EL (cell line): ENCODE measurements at places on chromosomes 2 and 18.

DNA sequence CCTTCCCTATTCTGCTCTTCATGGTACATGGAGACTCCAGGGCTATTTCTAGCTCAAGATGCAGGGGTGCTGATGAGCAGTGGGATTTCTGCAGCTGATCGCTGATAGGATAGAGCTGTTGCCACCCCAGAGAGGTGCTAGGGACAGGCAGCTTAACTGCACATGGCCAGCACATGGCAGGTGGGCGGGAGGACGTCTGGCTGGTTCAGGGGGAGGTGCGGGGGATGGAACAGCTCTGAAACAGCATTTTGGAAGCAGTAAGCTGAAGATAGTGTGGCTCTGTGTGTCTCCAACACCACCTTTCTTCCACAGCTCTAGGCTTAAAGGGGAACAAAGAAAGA lies 151.9 kb upstream of the PELI1 start:
- no peak for DNase-seq

DNA sequence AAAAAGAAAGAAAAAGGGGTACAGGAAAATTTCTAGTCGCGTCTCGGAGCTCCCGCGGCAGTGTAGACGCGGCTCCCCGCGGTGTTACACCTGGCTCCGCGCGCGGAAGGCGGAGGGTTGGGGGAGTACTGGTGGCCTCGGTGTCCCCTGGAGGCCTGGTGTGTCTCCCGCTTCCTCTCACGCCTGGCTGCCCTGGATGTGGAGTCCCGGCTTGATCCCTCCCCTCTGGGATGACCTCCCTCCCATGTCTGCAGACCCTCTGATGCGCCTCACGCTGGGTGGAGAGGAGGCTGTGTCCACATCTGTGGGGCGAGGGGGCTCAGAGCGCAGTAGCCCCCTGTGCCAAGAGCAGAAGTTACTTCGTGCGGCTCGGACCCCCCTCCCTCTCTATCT lies 1.2 kb downstream of the KIF5C start:
- no peak for DNase-seq

DNA sequence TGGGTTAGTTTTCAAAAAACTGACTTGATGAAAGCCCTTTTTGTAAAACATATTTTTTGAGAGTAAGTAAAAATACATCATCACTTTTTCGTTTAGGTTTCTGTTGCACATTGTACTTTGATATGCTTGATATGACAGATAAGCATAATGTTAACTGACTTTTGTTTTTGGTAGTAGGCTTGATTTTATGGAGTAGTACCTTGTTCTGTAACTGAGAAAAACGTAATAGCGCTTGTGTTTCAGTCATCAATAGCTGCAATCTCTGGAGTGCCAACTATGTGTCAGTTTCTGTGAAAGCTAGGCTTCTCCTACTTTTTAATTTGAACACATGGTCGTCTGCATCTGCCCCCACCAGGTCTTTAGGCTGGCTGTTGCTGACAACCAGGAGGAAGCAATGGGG lies 1.3 kb downstream of the LCLAT1 start:
- DNase-seq = no peak

DNA sequence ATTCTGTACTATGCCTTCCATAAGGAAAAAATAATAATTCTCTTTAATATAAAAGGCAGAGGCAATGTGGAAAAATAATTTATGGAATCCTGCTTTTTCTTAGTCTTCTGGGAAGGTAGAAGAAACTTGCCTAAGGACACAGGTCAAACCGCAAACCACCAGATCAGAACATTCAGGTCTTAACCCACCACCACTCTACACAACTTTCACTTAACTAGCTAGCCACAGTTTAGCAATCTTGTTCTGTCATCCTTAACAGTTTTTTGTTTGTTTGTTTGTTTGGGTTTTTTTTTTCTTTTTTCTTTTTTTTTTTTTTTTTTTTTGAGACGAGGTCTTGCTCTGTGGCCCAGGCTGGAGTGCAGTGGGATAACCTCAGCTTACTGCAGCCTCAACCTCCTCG lies 70.6 kb downstream of the ACVR1 start:
- no peak for DNase-seq

DNA sequence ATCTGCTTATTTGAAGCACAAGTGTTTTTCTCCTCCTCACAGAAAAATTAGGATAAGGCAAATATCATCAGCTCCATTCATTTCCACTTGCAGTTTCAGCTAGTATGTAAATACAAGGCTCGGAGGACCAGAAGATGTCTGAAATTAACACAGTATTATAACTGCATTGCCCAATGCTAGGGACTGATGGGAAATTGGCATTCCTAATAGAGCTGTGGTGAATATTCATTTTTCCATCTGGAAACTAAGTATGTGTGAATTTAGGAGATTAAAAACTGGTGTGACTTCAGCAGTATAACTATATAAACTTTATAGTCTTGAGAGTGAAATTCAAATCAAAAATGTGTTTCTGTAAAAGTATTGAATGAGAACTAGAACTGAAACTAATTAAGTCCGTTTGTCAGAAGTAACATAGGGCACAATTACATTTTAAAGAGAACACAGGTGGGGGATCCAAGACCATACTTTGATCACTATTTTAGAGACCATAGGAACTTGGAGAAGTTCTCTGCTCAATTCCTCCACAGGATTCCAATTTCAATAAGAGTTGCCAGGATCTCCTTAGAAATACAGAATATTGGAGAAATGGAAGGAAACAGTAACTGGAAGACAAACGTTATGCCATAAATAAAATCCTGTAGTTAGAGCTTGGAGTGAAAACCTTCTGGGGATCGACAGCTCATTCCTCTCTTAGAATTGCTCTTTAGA lies 12.1 kb upstream of the ITGA6 start:
- DNase-seq = no peak

DNA sequence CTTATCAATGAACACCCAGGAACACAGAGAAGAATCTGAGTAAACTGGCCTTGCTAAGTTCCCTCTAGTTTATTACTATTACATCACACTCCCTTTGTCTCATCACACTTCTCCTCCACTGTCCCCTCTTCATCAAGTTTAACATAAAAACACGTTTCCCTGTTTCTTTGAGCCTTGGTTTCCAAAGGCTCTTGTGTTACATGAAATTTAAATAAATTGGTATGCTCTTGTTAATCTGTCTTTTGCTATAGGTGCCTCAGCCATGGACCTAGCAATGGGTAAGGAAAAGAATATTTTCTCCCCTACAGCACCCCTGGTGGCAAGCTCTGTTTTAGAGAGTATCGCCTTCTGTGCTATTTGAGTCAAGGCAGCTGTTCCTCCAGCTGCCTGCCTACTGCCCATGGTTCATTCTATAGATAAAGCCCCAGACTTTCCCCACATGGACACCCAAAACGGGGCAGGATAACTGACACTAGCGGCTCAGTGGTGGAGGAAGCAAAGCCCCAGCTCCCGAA lies 31.8 kb downstream of the TGIF1 start:
- peak; percentile 23 for DNase-seq

DNA sequence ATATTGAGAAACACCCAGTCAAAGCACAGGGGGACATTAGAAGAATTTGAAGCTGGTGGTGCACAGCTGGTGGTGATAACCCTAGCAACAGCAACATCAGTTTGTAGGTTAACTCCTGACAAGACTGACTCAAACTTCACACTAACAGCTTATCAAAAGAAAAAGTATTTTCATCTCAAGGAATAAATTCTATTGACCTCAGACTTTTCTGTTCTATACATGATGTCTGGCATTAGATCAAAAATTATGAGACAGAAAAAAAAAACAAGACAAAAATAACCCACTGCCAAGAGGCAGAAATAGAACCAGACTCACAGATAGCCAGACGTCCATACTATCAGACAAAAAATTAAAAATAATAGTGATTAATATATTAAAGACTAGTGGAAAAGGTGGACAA lies 126.1 kb downstream of the COL6A3 start:
- DNase-seq = no peak

- DNase-seq = no peak
These were observed 45.1 kb downstream of the RHOB start for GRCh38 chr2:20491739-20492531.

DNA sequence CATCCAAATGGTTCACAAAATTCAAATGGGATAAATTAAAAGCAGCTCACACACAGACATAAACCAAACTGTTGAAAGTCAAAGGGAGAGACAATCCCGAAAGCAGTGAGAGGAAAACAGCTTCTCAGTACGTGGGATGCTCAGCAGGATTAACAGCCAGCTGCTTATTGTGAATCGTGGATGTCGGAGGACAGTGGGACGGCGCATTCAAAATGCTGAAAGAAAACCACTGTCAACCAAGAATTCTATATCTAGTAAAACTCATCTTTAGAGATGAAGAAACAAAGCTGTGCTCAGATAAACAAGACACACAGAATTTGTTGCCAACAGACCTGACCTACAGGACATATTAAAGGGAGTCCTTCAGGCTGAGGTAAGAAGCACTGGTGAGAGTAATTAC lies 102.9 kb downstream of the NFATC1 start:
- DNase-seq = no peak

DNA sequence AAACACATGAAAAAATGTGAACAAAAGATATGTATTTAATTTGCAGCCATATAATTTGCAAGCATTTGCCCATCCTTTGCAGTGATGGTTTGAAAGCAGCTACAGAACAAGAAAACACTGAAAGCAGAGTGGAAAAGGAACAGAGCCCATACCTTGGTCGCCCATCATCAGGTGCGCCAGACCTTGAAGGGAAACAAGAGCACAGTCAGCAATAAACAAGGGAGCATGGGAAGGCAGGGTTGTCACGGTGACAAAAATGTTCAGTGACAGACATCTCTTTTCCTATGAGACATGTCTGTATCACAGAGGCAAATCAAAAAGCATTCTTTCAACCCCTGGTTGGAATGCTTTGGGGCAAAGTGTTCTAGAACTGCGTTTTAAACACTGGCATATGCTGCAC lies 109.4 kb downstream of the NRXN1 start:
- DNase-seq = no peak

DNA sequence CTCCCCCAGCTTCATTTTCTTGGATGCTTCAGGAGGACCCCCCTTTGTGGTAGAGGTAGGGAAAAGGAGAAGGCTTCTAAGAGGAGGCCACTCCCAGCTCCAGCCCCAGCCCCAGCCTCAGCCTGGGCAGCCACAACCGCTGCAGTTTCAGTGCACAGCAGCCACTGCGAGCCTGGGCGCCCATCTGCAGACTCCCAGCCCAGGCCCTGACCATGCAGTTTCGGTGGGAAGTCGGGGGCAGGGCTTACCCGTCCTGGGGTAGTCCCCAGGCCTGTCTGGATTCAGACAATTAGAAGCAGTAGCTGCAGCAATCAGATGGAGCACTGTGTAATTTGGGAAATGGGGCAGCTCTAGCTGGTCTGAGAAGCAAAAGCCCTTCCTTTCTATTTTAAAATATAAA lies 28.6 kb downstream of the ITM2C start:
- no peak for DNase-seq

DNA sequence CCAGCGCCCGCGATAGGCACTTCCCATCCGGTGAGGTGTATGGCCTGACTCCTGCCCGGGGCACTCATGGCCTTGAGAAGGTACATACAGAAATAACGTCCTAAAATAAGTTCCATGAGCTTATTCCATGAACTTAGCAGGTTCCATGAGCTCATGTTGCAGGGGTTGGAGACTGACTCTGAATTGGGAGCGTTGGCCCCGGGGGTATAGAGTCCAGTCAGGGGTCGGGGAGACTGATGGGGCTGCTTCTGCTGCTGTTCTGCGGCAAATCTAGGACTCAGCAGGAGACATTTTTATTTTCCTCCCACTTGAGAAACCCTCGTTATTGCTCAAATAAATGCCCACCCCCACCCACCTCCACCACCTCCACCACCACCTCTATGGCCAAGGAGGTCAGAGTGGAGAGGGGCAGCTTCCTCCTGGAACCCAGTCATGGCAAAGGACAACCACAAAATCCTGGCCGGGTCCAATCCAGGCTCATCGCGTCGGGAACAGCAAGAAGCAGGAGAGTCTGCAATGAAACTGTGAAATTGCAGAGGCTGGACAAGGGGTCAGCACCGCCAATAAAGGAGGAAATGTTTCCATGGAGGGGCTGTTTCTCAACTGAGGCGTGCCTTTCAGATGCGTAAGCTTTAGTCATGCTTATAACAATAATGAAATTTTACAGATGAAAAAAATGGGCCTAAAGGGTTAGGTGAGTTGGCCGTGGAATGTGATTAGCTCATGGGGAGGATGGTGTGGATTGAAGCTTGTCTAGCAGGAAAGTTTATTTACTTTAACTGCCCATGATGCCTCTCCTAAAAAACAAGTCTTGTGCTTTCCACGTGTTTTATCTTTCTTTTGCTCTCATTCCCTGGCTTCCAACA lies 136.6 kb upstream of the ALKAL2 start:
- no peak for DNase-seq

DNA sequence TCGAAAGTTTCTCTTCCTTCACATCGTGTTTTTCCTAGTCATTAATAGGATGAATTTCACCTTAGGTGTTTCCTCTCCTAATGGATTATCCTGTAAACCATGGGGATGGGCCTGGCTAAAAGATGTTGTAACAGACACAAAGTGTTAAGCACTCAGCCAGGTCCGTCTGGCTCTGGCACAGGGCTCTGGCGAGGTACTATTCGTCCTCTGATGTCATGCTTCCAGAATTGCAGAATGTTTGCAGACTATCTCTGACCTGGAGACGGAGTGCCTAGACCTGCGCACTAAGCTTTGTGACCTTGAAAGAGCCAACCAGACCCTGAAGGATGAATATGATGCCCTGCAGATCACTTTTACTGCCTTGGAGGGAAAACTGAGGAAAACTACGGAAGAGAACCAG lies 13.2 kb downstream of the ATG16L1 start:
- no peak for DNase-seq

DNA sequence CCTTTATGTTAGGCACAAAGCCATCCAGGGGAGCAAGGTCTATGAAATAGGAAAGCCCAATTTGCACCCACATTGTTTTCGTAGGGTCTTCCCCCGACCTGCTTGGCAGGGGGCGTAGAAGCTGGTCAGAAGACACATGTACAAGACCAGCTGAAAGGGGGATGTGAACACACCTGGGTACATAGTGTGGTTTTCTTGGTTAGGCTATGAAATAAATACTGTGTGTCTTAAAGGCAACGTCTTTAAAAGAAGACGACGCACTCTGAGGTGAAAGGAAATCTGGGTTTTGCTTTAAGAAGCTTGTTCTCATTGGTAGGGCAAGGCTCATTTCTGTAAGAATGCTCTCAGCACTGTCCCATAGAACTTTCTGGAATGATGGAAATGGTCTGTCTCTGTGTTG lies 60.0 kb upstream of the KLF7 start:
- DNase-seq = no peak

DNA sequence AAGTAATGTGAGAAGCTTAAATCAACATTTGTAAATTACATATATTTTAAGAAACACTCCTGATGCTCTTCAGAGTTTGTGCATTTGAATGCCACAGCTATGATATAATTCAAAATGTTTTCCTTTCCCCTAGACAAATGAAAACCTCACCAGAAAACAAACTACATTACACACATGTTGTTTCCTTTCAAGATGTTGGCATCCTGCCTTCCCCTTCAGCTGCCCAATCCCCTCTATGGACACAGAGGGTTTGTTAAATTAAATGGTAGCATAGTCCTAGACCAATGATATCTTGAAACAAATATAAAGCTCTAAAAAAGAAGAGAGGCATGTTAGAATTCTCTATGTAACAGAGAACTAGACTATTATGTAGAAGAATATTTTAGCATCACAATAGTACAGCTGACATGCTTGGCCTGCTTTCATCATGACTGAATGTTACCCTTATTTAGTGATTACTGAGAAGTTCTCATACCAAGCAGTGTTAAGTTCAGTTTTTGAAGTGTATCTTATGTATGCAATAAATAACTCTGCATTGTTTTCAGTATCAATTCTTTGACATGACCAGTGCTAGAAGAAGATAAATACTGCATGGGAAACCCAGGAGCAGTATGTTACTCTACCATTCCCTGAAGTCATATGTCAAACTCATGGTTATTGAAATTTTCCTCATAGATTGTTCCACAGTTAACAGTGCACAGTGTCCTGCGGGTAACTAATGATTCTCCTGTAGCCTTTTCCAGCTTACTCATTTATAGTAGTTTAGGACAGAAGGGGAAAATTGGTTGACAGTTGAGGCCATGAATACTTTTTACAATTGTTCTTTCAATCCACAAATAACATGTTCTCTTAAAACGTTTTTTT lies 316.3 kb upstream of the KCNJ3 start:
- no peak for DNase-seq
